T-helper 17 cell (primary cell): ENCODE measurements at places on chromosomes 11 and 22.

GRCh38 chr11:31809857-31810778 lies 1.0 kb downstream of the PAX6 start:
- no peak for DNase-seq

DNA sequence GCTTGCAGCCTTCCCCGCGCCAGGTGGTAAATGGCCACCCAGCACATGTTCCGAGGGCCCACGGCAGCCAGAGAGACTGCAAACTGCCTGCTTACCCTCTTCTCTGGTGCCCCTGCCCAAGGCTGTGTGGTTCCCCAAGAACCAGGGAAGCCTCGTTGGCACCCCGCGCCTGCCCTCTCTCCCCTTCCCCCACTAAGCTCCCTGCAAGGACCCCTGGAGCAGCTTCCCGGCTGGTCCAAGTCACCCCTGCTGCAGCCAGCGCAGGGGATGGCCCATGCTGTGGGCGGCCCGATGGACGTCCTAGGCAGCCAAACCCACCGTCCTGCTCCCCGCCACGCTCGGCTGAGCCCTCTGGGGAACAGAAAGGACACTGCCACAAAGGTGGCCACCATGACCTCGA lies 30.2 kb downstream of the MACROD1 start:
- no peak for DNase-seq

DNA sequence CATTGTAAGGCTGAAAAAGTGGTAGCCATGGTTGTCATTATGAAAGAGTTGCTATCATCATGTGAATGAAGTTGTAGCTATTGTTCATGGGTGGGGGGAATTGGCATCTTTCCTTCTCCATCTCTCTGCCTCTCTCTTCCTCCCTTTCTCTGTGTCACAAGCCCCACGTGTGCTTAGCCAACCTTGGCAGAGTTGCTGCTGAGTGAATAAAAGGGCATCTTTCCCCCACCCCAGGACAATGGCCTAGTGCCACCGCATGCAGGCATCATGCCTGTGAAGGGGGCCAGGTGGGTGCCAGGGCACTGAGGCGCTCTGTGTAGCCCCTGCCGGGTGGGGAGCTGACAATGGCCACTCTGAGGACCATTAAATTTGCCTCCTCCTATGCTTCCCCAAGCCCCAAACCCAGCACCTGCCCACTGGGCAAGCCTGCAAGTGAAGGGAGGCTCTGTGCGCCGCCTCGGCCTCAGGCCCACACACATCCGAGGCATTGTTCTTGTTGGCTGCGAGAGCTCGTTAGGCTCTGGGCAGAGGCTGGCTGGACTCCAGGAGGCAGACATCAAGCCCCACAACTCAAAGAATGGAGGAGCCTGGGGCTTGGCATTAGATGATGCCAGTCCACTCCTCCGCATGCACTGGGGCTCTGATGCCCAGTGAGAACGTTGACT lies 103.9 kb downstream of the SEZ6L start:
- DNase-seq = no peak

- no peak for DNase-seq
Measured at GRCh38 chr22:30079952-30080533, at the start of gene HORMAD2. Gene HORMAD2, plus strand, starts transcription at chr22:30080464. Its CDS starts 13,489 bp downstream, at chr22:30093953.

GRCh38 chr11:69055598-69056516 lies 7.1 kb downstream of the TPCN2 start:
- DNase-seq = no peak

- DNase-seq = no peak
Measured at GRCh38 chr11:44774108-44774507, 47.3 kb downstream of the TSPAN18 start.

DNA sequence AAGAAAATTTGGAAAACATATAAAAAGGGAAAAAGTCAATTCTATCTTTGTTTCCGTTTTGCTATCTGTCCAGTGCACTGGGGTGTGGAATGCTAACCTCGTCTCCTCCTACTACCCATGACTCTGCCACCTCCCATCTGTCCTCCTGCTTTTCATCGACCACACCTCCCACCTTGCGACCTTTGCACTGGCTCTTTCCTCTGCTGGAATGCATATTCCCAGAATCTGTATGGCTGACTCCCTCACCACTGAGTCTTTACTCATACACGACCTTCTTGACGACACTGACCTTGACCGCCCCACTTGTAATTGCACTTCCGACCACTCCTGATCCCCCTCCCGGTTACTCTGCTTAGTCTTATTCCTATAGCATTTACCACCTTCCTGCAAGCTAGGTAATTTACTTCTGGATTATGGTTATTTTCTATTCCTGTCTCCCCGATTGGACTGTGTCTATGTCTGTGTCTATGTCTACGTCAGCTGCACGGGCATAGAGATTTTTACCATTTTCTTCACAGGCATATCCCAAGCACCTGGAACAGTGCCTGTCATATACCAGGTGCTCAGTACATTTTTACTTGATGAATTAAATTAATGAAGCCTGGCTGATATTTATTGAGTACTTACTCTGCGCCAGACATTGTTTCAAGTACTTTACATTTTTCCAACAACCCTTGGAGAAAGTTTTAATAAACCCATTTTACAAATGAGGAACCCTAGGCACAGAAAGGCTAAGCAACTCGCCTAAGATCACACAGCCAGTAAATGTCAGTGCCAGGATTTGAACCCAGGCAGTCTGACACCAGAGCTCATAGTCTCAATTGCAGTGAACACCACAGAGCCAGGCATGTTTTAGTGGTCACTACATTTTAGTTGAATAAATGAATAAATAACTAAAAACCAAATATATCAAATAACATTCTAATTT lies 89.3 kb upstream of the SLC22A12 start:
- no peak for DNase-seq

DNA sequence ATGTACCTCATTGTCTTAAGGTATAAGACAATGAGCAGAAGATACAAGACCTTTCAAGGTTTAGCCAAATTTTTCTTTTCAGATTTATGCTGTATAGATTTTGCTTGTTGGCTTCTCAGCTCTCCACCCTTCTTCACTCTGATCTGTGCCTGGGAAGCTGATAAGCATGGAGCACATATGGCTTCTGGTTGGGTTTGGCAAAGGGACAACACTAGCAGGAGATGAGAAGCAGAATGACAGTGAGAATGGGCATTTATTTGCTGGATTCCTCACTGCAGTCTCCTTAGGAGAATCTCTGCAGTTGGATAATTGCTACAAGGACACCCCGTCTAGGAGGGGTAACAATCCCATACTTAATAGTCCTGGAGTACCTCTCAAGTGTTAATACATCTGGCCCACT lies 474.8 kb upstream of the CCDC90B start:
- no peak for DNase-seq

DNA sequence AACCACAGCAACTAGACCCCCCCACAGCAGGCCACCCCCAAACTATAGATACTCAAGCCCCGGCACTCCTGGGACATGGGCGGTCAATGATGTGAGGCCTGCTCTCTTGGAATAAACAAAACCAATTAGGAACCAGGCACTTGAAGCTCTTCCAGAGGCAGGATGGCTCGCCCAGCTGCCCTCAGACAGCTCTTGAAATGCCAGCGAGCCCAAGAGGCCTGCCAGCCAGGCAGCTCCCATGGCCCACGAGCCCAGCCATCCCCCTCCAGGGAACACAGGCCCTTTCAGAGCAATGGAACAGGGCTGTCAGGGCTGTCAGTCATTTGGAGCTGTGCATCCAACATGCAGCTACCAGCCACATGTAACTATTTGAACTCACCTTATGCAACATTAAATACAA lies 34.0 kb upstream of the TFIP11 start:
- no peak for DNase-seq
